ENCODE measurements at places on chromosomes 11 and 22. TPM values are rescaled to one million over a fixed set of nuclear protein-coding genes. Genes with fewer than 3 reads are reported as not detected.

KRTAP5-11 gene
- not detected for total RNA-seq

BTBD18 gene
- total RNA-seq = not detected

GPHA2 gene
- not detected for total RNA-seq

SAA2 gene
- 0.99 TPM for total RNA-seq

SAA1 gene
- not detected for total RNA-seq

RIC3 gene
- 45.7 TPM for total RNA-seq

C22orf15 gene
- 0.88 TPM for total RNA-seq

TRIM6 gene
- total RNA-seq = 5.8 TPM

ANO9 gene
- 1.4 TPM for total RNA-seq

LRRC32 gene
- total RNA-seq = 25.8 TPM

TRPM5 gene
- 0.11 TPM for total RNA-seq

NNMT gene
- total RNA-seq = 2.1 TPM

CDON gene
- 192 TPM for total RNA-seq

XKR3 gene
- total RNA-seq = not detected

DRD4 gene
- 1.2 TPM for total RNA-seq

MMP12 gene
- total RNA-seq = not detected

GAL3ST1 gene
- total RNA-seq = 2.7 TPM

KCNJ1 gene
- total RNA-seq = not detected

MOGAT2 gene
- total RNA-seq = not detected

LARGE1 gene
- 45.8 TPM for total RNA-seq

ESAM gene
- 25.6 TPM for total RNA-seq

TRIM48 gene
- not detected for total RNA-seq

SMCO4 gene
- total RNA-seq = 16.5 TPM

AMOTL1 gene
- total RNA-seq = 89.6 TPM

FOLR1 gene
- total RNA-seq = 4.8 TPM
